Stimulated activated CD4-positive, alpha-beta T cell treated with anti-CD3 and anti-CD28 coated beads, Interleukin-4, amount 100 ng/mL, for 4 hours (primary cell): ENCODE measurements at places on chromosomes 11 and 22.
A peak's percentile ranks its signal among the peaks of the same experiment; 100 is the strongest.

GRCh38 chr11:94794287-94795168, 26.4 kb downstream of the AMOTL1 start:
- DNase-seq = no peak

DNA sequence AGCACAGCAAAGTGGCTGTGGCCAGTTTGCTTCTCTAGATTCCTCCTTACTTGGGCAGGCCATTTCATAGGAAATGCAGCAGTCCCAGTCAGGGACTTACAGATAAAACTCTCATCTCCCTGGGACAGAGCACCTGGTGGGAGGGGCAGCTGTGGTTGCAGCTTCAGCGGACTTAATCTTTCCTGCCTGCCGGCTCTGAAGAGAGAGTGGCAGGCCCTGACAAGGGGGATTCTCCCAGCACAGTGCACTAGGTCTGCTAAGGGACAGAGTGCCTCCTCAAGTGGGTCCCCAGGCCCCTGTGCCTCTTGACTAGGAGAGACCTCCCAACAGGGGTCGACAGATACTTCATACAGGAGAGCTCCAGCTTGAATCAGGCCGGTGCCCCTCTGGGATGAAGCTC, 1649.1 kb downstream of the LRRC4C start:
- no peak for DNase-seq

DNA sequence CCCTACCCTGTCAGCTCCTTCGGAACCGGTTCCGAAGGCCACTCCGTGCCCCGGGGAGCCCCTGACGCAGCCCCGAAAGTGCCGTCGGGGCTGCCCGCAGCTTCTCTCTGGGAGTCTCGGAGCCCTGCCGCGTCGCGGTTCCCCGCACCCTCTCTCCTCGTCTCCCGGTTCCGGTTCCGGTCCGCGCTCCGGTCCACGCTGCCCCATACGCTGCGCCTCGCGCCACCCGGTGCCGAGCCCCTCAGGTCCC, 618 bp downstream of the MTA2 start:
- peak; percentile 59 for DNase-seq

DNA sequence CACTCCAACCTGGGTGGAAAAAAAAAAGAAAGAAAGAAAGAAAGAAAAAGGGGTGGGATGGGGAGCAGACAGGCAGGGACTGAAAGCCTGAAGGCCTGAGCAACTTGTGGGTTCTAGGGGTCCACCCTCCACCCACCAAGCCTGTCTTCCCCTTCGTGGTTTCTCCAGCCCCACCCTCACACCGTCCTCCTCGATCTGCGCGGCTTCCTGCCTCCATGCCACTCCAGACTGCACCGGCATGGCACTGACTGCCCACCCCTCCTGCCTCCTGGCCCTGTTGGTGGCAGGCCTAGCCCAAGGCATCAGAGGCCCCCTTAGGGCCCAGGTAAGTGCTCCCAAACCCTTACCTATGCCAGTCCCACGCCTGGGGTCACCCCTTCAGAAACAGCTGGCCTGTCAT, at the start of gene CTSW:
Gene CTSW, plus strand, starts transcription at position 221 of the 400 bp plus-strand sequence. Its CDS starts 18 bp downstream, at position 239.
- DNase-seq = no peak
